ENCODE measurements at places on chromosomes 13 and 19. TPM values are rescaled to one million over a fixed set of nuclear protein-coding genes. Genes with fewer than 3 reads are reported as not detected.

SEMA6B gene
- total RNA-seq: 28.2 TPM

- no peak for DNase-seq
These were observed 450.8 kb downstream of the HS6ST3 start for GRCh38 chr13:96540670-96541069.

CALR3 gene
- total RNA-seq: not detected

EMP3 gene
- 119 TPM for total RNA-seq

DNA sequence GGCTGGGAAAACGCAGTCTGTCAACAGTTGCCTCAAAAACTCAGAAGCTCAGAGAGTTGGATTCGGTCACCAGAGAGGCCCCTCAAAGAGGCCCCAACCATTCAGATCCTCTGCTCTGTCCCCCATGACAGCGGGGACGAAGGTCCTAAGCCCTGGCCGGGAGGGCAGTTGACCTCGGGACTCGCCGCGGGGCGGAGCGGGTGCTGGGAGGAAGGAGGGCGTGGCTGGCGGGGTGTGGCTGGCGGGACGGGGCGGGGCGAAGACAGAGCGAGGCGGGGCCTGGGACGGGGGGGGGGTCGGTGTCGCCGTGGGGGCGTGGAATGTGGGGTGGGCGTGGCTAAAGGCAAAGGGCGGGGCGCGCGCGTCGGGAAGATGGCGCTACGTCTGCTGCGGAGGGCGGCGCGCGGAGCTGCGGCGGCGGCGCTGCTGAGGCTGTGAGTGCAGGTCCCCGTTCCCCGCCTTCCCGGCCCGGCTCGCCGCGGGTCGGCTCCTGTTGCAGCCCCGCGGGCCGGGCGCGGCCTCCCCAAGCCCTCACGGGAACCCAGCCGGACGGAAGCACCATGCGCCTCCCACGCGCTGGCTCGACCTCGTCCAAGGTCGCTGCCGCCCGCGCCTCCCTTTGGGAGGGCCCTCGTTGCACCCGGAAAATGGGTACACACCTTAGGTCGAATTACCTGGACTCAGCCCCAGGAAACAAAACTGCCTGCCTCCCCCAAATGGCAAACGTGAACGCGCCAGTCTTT is 105.2 kb downstream of the TM9SF2 start:
- peak; percentile 96 for DNase-seq

LYPD3 gene
- 1.6 TPM for total RNA-seq

Measured in sciatic nerve (tissue), 2 donors.